MCF 10A (cell line): ENCODE measurements at places on chromosomes 5 and 9.

DNA sequence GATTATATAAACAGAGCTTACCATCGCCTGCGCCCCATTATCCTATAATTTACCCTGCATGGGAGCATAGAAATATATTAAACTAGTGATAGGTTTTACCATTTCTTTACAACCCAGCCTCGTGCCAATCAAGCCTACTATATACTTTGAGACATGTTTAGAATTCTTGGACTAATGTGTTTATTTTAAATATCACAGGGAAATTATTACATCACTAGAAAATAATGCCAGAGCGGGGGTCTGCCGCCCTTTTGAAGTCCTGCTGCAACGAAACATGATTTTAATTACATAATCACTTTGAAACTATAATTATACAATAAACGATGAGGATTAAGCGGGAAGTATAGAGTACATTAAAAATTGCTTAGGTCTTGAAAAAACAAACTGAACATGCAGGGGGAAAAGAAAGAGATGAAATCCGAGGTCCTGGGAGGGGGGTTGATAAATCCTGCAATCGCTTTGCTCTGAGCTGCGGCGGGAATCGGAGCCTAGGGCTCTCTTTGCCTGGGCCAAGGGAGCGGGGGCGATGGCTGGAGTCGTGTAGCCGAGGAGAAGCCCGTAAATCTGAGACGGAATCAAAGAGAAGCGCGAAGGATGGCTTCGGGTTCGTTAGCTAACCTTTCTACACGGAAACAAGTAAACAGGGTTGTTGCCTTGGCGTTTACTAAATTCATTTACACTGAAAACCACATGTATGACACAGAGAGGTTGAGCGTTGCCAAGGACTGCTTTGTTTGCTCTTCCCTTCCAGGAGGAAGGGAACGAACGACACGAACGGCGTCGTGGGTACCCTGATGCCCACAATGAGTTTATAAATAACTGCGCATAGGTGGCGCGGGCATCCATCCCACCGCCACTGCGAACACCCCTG, 127.6 kb downstream of the TMEM174 start:
- no peak for DNase-seq

DNA sequence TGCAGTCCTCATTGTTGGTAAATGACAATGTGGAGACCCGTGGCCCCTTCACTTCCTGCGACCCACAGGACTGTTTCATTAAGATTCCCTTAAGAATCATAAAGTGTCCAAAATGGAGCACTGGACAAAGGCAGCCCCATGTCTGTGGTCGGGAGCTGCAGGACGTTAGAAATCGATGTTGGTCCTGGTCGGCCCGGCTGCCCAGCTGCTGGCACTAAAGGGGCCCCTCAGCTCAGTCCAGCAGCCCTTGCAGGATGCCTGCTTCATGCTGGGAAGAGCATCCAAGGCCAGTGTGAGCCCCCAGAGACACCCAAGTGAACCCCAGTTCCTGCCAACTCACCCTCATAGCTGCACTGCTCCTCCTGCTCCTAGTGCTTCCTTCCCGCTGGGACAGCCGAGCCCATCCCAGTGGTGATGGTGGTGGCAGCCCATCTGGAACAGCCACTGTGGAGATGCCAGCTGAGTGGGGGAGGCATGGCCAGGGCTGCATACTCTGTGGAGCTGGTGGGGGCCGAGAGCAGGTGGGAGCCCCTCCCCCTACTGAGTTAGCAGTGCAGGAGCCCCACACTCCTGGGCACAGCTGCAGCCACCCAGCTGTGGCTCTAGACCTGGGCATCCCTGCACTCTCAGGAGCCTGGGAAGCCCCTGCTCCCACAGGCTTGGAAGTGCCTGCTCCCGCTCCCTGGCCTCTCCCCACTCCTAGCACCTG, 168.0 kb upstream of the IRX2 start:
- no peak for DNase-seq

GRCh38 chr9:87322840-87323635, 174.6 kb upstream of the DAPK1 start:
- DNase-seq, result peak; percentile 50

DNA sequence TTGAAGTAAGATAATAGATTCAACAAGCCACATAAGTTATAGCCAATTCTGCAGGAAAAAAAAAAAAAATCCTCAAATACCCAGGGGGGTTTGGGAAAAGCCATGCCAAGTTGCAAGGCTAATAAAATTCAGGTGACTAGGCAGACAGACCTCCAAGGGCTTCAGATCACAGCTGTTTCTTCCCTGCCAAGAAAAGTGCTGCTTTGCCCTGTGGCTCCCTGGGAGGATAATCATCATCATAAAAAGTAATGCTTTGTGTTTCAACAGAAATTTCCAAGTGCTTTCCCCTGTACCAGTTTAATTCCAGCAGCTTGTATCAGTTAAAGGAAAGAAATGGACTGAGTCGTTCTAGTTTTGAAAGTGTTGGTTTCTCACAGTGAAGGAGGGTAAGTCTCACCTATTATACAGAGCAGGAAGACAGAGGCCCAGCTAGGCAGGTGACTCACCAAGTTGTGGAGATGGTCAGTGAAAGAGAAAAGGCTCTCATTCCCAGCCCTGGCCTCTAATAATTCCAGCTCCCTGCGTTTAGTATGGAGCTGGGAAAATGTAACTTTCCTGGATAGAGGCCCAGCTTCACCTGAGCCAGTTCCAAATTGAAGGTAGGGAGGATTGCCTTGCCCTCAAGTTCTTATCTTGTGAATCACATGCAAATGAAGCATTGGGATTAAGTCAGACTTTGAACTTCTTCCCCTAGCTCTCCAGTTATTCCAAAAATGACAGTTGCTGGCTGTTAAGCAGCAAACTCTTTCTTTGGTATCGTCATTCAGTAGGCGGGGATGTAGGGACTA, 263.4 kb downstream of the GRIA1 start:
- peak; percentile 74 for DNase-seq

- DNase-seq, result no peak
Measured at GRCh38 chr9:19511694-19512093, 102.9 kb downstream of the ACER2 start.

DNA sequence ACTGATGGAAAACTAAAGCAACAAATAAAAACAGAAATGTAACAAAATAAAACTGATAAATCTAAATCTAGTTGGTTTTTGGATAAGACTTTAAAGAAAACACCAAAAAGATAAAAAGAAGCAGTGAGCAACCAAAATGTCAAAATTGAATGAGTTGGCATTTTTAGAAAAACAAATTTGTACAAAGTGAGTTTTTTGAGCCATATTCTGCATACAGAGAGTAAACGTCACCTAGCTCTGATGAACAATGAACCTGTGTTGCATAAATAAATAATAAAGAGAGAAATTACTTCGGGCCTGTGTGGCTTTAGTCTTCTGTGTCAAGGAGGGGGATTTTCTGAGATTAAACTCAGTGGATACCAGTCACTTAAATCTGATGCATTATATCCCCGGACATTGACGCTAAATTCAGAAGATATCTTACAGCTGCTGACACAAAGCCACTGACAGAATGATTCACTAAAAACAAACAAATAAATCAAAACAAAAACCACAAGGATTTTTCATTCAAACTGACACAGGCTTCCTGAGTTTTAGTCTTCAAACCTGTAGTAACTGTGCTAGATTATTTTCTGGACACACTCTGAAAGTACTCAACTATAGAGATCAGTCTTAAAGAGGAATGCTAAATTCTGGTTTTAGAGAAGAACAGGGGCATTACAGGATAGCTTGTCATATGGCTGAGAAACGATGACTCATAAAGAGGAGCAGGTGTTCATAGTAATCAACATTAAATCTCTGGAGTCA, 403.5 kb upstream of the ST8SIA4 start:
- DNase-seq, result peak; percentile 8

DNA sequence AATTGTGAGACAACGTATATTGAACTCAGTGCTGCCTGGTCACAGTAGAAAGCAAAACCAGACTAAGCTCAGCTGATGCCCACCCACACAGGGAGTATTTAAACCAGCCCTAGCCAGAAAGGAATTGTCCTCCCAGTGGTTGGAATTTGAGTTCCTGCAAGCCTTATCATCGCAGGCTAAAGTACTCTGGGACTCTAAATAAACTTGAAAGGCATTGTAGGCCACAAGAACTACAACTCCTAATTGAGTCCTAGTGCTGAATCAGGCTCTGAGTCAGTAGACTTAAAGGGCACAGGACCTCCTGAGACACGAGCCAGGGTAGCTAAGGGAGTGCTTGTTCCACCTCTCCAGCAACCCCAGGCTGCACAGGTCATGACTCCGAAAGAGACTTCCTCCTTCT, 171.4 kb downstream of the MCTP1 start:
- DNase-seq, result no peak

- DNase-seq, result no peak
Measured at GRCh38 chr5:126137891-126138280, 285.3 kb upstream of the GRAMD2B start.

- no peak for DNase-seq
Measured at GRCh38 chr5:177083357-177083756, 3.4 kb upstream of the FGFR4 start.

- DNase-seq, result no peak
Measured at GRCh38 chr5:87437724-87438123, 25.0 kb upstream of the CCNH start.

DNA sequence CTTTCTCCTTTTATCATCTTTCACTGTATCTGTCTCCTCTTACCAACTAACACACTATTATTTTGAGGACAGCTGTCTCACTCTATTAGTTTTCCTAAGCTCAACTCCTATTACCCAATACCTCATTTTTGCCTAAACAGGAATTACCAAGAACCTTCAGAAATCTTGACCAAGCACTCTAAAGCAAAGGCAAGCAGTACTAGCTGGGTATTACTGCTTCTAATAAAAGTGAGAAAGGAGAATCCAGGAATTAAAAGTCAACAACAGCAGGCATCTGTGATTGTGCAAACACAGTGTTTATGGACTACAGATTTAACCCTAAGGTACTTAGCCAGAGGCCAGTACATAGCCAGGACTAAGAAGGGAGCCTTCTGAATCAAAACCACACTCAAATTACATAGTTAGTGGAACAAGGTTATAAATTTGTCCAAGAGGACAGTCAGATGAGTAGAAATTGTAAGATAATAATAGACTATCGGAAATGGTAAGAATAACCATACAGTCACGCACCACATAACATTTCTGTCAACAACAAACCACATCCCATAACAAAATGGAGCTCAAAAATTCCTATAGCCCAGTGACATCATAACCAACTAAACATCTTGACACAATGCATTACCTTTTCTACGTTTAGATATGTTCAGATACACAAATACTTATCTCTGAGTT, 8.3 kb downstream of the RFX3 start:
- DNase-seq, result no peak

- no peak for DNase-seq
Measured at GRCh38 chr5:131142970-131143617, 22.0 kb downstream of the HINT1 start.

GRCh38 chr9:132201780-132202703, 40.2 kb downstream of the NTNG2 start:
- DNase-seq, result no peak

- DNase-seq, result no peak
Measured at GRCh38 chr9:16884373-16884772, 13.9 kb upstream of the BNC2 start.
